ENCODE measurements at places on chromosomes 5 and 9.

GRCh38 chr9:18012170-18012569 is 433.3 kb downstream of the SH3GL2 start:
- no peak for DNase-seq

GRCh38 chr5:152593388-152593787 is 188.3 kb upstream of the NMUR2 start:
- no peak for DNase-seq

DNA sequence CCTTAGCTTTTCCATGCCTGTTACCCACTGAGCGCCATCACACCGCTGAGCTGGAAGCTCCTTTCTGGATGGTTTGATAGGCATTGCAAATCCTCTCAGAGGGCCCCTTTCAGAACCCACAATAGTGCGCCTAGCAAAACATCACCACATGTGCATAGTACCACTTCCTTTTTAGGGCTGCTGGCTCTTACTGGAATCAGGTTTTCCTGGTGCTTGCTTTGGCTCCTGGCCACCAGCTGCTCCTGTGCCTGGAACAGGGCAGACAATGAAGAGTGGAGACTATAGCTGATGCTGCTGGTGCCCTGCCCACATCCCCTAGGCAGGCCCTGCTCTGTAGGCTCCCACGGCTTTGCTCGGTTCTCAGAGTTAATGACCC is 163.6 kb upstream of the SEMA6A start:
- DNase-seq, result no peak

GRCh38 chr9:85332487-85332886 is 409.3 kb downstream of the AGTPBP1 start:
- DNase-seq, result no peak

DNA sequence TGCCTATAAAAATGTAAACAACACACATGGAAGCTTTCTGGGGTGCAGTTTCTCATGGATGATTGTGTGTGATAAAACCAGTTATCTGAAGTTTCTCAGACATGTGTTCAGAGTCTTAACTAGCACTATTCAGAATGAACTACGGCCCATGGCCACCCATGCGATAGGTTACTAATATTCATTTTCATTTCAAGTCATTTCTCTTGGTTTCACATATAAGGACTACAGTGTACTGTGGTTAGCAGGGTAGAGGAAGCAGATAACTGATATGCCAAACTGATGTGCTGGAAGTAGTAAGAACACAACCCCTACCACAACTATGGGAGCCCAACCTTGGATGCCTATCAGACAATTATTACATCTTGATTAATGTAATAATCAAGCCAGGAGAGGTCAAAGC is 372.1 kb downstream of the DTWD2 start:
- no peak for DNase-seq

DNA sequence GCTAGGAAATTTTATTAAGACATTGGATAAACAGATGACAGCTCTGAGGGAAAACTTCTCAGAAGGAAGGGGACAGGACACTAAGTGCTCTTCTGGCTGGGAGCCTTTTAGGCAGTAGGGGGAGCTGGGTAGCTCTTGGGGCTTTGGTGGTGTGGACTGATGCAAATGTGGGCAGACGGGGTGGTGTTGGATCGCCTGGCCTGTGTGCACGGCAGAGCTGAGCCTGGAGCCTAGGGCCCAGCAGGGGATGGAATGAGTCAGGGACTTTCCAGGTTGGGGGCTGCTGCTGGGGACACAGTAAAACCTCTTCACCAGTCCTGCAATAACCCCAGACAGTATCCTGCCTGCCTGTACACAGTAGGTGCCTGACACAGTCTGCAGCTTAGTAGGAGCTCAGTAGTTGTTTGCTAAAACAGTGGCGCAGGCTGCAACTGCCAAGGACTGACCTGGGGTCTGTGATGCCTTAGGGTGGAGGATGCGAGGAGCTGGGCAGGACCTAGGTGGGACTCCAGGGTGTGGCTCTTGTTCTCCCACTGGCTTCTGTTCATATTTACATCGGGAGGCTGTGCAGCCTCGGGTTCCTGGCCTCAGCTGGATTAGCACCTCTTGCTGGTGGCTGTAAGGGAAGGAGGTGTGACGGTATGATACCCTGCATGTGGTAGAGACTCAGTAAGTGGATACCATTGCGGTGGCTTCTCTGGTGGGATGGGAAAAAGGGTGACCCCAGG is 83.8 kb downstream of the DAB2IP start:
- DNase-seq, result no peak

DNA sequence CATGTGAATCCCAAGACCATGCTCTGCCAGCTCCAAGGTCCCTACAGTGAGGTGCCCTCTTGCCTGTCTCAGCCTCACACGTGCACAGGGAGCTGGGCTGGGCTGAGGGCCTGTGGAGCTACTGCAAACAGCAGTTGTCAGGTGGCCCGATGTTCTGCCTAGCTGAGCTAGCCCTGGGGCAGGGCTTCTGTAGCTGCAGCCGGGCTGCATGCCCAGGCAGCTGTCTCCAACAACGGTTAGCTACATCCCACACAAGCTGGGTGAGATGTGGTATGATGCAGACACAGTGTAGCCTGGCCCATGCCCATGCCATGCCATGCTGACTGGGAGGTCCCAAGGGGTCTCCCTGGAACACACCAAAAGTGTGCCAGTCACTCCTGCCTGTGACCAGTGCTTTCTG is 62.0 kb downstream of the MACROH2A1 start:
- DNase-seq, result no peak

- DNase-seq, result no peak
These were observed 507.2 kb downstream of the NFIB start for GRCh38 chr9:13806714-13807113.

DNA sequence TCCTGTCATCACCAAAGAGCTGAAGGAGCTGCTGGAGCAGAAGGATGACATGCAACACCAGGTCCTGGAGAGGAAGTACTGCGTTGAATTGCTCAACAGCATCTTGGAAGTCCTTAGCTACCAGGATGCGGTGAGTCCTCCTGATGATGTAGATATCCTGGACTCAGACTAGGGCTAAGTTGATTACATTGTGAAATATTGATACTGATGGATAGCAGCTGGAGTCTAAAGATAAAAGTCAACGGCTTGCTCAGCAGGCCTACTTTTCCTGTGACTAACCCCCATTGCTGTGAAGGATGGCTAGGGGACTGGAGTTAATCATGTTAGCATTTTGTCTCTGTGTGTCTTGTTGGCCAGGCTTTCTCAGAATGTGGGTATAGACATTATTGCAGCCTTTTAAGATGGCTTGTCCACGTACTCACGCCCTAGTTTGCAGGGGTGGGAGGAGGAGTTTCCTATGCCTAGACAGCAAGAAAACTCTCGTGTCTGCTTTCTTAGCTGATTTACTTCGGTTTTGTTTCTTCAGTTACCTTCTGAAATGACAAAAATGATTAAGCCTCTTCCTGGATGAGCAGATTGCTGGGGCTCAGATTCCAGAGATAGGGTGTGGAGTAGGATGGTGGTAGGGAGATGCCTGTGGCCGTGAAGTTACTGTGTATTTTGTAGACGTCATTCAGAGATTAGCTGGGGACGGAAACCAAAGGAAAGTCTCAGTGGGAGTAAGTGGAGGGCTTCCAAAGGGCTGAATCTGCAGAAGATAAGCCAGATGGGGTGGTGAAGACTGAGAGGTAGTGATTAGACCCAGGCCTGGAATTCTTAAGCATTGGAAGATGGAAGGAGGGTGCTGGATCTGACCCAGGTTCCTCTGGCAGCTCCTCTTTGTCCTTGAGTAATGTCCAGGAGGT is 166.3 kb downstream of the DOCK2 start:
- DNase-seq, result no peak

- peak; percentile 8 for DNase-seq
These were observed 36.5 kb upstream of the GLDC start for GRCh38 chr9:6681957-6682501.

DNA sequence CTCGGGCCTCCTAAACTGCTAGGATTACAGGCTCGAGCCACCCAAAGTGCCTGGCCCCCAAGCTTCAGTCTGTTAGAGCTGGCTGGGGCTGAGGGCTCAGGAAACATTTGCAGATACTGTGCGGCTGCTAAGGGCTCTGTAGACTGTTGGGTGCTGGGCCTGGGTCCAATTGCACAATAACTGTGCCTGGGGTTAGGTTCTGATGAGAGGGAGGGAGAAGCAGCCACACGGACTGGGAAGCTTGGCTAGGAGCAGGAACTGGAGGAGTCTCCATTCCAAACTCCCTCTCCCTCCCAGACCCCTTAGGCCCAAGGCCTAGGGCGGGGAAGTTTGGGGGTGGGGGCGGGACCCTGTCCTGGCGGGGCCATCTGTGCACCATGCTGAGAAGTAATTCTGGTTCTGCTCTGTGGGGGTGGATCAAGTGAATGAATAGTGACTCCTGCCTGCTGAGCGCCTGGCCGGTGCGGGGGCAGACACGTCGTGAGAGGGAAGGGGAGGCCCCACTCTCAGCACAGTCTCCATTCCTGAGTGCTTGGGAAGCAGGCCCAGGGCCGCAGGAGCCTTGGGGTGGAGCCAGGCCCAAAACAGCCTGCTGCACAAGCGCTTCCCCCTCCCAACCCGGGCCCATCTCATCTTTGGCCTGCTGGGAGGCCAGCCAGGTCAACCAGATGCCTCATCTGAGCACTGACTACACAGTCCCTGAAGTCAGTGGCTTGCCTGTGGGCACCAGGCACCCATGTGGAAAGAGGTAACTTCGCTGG is 1.5 kb downstream of the ASS1 start:
- DNase-seq, result no peak

- DNase-seq, result no peak
These were observed 114.6 kb downstream of the ACTBL2 start for GRCh38 chr5:57368010-57368409.

- DNase-seq, result no peak
These were observed 15.8 kb downstream of the GALNT10 start for GRCh38 chr5:154206311-154206710.

DNA sequence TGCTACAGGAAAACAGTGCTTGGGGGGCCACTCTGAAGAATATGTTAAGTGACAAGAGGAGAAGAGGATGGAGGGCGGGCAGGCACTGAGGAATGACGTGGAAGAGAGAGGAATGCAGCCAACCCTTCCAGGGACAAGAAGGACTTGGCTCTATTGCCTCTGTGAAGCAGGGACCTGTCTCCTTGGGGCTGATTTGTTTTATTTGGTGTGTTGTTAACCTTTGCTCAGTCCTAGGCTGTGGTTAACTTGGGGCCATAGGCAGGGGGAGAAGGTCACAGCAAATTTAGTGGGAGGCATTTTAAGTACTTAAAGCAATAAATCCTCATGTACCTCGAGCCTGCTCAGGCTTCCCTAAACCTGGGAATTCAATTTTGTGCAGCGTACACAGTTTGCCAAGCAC is 39.9 kb downstream of the KIF4B start:
- no peak for DNase-seq

- DNase-seq, result no peak
These were observed 394.5 kb downstream of the NFIB start for GRCh38 chr9:13919401-13919800.

DNA sequence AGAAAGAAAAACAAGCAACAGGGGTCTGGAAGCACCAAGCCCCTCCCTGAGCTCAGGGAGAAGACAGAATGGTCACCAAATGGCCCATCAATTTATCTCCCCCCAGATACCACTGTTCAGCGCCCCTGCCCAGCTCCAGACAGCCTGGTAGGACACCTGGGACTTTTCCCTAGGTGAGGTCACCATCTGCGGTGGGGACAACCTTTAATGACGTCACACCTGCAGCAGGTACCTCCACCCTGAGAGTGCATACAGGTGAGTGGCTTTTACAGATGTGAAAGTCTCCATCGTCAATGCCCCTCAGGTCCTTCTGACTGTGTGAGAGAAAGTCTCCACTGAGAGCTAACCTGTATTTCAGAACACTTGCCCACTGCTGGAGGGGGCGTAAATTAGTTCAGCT is 34.3 kb upstream of the LAMC3 start:
- no peak for DNase-seq

- DNase-seq, result no peak
These were observed 29.9 kb downstream of the TENT4A start for GRCh38 chr5:6743161-6743560.

GRCh38 chr9:5819174-5819573 is 13.7 kb downstream of the ERMP1 start:
- no peak for DNase-seq

DNA sequence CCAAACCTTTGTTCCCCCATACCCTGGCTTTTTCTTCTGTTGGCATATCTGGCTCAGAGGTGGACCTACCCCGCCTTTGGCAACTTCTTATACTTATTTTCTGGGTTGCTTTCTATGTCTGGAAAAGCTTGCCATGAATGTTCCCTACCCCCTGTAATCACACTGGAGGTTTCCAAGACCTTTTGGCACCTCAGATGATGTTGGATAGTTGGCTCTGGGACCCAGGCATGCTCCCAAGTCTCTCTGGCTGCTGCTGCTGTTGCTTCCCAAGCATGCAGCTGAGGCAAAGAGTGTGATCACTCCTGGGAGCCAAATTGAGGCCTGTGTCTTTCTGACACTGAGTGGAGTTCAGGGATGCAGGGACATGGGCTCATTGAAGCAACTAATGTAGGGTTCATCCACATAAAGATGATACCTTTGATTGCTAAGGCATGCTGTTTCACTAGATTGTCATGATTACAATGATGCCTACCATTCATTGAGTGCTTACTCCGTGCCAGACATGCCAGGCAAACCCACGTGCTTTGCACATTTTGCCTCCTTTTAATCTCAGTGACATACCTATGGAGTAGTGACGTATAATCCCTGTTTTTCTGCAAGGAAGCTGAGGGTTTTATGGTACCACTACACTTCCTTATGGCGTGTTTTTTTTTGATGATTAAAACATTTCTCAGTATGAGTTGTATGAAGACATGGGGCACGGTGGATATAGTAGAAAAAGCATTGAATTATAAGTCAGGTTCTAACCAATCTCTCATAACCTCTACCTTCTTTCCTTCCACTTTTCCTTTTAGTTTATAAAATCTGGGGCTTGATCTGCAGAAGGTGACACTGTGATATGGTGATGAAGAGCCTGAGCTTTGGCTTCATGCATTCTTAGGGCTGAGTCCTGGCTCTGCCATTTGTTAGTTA is 73.1 kb downstream of the ARHGAP26 start:
- DNase-seq, result no peak

- no peak for DNase-seq
These were observed 609.4 kb upstream of the COX7C start for GRCh38 chr5:86008293-86008692.

- DNase-seq, result no peak
These were observed 29.6 kb downstream of the SAR1B start for GRCh38 chr5:134603059-134603458.

DNA sequence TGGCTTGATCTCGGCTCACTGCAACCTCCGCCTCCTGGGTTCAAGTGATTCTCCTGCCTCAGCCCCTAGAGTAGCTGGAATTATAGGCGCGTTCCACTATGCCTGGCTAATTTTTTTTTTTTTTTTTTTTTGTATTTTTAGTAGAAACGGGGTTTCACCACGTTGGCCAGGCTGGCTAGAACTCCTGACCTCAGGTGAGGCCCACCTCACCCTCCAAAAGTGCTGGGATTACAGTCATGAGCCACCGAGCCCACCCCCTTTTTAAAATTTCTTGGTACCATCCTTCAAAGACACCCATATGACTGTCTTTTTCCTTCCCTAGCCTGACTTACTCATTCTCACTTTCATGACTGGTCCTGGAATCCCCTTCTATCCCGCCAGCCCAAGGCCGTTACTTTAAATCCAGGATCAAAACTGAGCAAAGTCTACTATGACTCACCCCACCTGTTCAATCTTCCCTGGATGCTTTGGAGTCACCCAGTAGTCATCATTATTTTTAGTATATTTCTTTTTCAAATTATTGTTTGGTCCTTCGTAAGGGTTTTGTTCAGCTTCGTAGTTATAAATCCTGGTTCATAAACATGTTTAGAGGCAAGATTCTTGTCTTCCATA is 1.2 kb upstream of the TBCA start:
- no peak for DNase-seq

Measured in stimulated activated CD4-positive, alpha-beta T cell treated with anti-CD3 and anti-CD28 coated beads, Interleukin-4, amount 100 ng/mL, for 24 hours (primary cell).